ENCODE measurements at places on chromosomes 11 and 22.

DNA sequence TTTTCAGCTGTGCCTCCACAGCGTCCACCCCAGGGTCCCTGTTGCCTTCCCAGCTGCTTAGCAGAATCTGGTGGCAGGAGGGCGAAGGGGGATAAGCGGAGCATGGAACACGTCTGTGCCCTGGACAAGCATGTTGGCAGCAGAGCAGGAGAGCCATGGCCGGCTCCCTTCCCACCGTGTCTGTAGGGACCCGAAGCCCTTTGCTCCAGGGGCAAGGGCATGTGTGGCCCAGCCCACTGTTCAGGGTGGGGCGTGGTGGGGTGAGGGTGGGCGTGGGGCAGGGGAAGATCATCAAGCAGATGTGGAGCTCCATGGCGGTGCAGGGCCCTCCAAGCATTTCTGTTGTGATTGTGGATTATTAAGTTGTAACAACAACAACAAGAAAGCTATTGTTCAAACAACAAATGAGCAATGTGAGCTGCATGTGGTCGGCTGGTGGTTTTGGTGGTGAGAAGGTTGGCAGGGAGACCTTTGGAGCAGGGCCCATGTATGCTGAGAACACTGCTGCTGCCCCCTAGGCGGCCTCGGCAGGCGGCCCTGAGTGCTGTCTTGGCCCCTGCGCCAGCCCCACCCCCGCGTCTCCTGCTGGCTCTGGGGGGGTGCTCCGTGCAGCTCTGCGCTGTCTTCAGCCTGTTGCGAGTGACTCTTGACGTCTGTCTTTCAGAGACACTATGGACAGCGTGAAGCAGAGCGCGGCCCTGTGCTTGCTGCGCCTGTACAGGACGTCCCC lies 50.9 kb downstream of the AP2A2 start:
- no peak for DNase-seq

GRCh38 chr11:4881860-4882500 lies at the start of gene OR51T1:
OR51T1 (plus strand) TSS chr11:4881900; CDS start chr11:4881900, 0 bp downstream.
- no peak for DNase-seq

DNA sequence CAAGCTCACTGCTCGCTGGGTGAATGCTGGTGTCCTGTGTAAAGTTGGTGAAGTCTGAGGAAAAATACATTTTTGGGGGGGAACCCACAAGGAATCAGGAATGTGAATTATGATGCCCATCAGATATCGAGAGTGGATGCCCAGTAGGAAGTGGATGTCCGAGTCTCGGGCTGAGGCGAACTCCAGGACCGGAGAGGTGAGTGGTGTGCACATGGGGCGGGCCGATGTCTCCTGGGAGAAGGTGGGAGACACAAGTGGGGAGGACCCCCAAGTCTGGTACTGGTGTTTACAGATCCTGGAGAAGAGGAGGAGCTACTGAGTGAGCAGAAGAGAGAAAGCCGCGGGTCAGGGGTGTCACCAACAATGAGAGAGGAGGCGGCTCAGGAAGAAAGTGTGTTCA lies 19.2 kb upstream of the APOBEC3A start:
- no peak for DNase-seq

GRCh38 chr22:25403811-25404471 lies 160.5 kb upstream of the GRK3 start:
- peak; percentile 46 for DNase-seq

- DNase-seq: no peak
These were observed 6.5 kb downstream of the STIP1 start for GRCh38 chr11:64192434-64192833.

DNA sequence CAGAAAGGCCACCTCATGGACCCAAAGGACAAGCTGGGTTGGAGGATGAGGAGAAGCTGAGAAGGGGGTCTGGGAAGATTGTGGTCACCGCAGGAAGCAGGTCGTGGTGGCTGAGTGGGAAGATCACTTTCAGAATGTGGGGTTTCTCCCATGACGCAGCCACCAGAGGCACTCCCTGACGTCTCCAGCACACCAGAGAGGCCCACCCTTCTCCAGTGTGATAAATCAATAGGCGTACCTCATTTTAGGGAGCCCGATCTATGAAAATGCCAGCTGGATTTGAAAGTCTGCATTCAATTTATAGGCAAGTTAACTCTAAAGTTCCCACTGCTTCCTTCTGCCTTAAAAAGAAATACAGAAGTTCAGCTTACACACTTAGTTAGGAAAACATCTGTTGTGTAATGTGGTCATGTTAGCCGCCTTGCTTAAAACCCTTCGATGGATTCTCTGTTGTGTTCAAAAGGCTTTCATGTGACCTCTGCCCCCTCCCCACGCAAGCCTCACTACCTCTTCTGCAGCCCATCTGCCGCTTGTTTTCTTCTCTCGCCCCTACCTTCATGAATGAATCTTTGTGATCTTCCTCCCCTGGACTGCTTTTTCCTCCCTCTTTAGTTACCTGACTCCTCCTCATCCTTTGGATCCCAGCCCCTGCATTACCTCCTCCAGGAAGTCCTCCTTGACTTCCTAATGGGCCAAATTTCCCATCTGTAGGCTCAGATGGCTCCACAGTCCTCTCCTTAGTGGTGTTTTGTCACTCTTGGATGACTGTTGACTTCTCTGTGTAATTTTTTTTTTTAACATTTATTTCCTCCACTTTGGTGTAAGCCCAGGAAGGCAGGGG lies 10.7 kb downstream of the TSPAN18 start:
- no peak for DNase-seq

- no peak for DNase-seq
These were observed 12.2 kb downstream of the MED19 start for GRCh38 chr11:57699813-57700212.

DNA sequence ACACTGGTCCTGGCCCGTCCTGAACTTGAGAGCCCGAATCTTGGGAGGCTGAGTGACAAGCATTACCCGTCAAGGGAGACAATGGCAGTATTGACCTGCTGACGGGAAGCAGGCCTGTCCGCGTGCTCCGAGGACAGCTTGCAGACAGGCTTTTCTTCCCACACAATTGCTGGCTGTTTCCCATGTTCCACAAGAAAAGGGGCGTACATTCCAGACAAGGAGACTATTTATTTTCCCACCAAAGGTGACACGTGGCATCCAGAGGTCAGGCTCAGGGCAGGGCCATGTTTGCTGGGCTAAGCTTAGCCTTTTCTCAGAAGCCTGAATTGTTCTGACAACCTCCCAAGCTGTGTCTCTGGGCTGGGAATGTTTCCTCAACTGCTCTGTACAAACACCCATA lies 86.9 kb upstream of the SPON1 start:
- DNase-seq: no peak

GRCh38 chr11:128187835-128188234 lies 399.5 kb downstream of the ETS1 start:
- DNase-seq: no peak

GRCh38 chr11:50188040-50188439 lies 155.4 kb downstream of the OR4C45 start:
- no peak for DNase-seq

DNA sequence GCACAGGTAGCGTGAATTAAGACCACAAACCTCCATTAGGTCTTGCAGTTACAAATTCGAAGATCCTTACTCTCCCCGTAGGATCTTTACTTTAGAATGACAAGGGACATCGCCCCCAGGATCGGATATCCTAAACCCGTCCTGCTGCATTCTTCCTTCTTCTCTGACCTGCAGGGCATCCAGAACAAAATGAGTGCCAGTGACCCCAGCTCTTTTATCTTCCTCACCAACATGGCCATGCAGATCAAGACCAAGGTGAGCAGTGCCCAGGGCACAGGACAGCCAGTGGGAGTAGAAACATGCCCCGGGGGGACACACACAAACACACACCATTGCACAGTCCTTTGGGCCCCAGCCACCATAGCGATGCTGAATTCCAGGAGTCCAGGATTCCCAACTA lies 42.6 kb upstream of the MPEG1 start:
- DNase-seq: no peak

GRCh38 chr11:34284811-34285481 lies 72.9 kb downstream of the ABTB2 start:
- no peak for DNase-seq

DNA sequence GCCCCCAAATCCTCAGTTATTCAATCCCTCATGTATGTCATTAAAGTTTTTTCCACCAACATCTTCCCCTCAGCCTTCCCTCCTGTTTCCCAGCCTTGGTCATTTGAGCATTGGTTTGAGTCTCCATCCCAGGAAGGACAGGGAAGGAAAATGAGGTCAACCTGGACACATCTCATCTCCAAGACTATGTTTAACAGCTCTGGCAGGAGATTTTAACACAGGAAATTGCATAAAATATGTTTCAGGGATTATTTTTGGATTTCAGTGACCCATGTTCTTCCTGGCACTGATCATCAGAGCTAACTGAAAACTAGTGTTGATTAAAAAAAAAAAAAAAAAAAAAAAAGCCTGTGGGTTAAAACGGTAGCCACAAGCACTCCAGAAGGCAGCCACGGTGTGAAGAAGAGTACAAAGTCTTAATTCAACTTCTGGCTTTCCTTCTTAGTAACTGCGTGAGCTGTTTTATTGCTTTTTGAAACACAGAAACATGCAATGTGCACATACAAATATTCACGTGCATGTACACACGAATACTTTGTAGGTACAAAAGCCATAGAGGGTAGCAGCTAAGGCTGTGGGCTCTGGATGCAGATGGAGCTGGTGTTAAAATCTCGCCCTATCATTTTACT lies 164.4 kb upstream of the DDI1 start:
- no peak for DNase-seq

GRCh38 chr22:19909350-19910179 lies 32.0 kb upstream of the COMT start:
- peak; percentile 88 for DNase-seq

DNA sequence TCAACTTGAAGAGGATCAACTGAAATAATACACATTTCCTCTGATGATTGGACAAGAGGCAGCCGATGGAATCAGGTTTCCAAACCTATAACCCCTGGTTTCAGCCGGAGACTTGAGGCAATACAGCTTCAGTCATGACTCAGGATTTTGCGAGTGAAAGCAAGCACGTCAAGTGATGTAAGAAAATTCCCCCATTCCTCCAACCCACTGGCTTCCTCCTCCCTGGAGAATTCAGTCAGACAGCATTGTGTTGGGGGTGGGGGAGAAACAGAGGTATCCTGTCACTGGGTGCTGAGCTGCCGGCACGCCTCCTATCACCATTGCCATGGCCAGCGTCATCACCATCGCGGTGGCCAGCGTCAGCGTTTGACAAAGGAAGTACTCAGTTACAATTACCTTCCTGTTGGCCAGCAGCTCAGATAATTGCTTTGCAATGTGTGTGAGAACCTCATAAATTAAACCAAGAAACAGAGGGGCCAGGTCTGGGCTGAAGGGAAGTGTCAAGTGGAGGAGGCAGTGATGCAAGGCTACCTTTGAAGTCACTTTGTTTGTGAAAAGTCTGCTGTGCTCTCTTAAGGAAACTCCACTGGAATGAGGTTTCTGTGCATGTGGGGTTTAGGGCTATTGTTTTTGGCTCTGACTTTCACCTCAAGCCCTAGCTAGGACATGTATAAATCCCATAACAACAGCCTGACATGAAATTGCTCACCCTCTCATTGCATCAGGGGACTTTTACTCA lies 50.2 kb downstream of the LIF start:
- peak; percentile 55 for DNase-seq

DNA sequence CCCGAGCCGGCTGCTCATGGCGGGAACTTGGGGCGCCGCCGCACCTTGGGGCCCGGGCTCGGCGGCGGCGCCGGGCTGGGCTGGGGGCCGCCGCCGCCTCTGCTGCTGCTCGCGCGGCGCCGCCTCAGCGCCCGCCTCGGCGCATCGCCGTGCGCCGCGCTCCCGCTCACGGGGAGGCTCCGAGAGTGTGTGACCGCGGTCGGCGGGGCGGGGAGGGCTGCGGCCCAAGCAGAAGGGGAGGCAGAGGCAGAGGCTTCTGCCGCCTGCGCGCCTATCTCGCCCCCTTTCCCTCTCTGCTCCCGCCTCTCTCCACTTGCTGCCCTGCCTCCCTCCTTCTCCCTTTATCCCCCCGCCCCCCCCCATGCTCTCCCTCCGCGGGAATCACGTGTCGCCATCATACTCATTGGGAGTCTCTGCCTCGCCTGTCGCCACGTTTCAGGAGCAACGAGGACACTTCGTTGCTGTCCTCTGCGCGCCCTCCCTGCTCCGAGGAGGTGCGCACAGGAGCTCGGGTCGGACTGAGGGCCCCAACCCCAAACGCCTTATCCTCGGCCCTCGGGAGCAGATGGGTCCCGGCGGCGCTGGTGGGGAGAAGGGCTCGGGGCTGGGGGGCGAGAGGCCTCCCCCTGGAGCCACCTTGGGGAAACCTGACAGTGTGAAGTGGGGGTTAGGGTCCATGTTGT lies at the start of gene GUCY1A2:
Gene GUCY1A2, minus strand, starts transcription at position 258 of the 683 bp plus-strand sequence. CDS start 421 bp downstream, outside the sequence.
- peak; percentile 15 for DNase-seq

DNA sequence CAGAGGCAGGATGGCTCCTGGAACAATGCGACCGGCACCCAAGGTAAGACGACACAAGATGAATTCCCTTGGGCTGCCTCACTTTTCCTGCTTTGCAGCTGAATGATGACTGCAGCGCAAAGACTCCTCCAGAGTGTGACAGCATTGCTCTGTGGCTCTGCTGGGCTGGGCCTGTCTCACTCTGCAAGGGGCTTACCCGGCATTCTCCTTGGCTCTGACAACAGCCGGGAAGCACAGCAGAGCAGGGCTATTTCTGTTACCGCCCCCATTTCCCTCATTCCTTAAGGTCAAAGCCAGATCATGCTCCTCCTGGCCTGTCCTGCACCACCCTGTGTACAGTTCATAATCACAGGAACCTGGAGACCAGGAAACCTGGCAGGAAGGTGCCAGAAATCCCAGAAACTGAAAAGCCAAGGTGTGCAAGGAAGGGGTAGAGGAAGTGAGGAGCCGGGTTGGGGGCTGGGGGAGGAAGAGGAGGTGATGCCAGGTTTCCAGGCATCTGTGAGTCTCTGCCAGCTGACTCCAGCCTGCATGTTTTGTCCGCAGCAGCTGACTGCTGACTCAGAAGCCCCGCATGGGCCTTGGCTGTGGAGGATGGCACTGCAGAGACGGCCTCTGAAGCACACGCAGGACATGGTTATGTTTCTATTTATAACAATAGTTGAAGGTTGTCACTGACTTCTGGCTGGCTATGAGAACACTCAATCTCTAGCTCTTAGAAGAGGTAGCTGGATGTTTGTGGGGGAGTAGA lies 113.6 kb downstream of the MICAL3 start:
- DNase-seq: no peak

- DNase-seq: no peak
These were observed 94.8 kb upstream of the RTL6 start for GRCh38 chr22:44592824-44593148.

DNA sequence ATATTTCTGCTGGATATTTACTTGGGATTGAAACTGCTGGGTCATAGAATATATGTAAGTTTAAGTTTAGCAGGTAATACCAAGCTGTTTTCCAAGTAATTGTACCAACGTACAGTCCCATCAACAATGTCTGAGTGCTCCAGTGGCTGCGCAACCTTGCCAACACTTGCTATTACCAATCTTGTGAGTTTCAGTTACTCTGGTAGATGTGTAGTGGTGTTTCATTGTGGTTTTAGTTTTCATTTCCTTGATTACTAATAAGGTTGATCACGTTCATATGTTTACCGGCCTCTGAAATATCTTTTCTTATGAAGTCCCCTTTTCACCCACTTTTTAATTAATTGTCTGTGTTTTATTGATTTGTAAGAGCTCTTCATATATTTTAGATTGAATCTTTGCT lies 370.6 kb upstream of the CADM1 start:
- DNase-seq: peak; percentile 18

- no peak for DNase-seq
These were observed 635.4 kb downstream of the BRD1 start for GRCh38 chr22:49192180-49192856.

Data from GM10248 (cell line).